ENCODE measurements at places on chromosomes 5 and 9. TPM values are rescaled to one million over a fixed set of nuclear protein-coding genes. Genes with fewer than 3 reads are reported as not detected.
A peak's percentile ranks its signal among the peaks of the same experiment; 100 is the strongest.

DNA sequence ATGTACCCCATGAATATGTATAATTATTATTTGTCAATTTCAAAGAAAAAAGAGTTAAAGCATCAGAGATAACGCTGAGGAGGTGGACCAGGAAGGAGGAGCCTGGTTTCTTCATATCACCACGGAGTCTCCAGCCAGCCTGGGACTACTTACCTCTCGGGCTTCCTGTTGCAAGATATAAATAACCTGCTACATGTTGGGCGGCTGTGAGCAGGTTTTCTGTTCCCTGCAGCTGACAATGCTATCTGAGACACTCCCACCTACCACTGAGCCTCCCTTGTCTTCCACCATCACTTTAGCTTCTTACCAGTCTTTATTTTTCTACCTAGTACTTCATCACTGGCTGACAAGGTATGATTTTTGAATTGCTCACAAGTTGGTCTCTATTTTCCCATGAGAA lies 102.7 kb upstream of the CPEB4 start:
- no peak for DNase-seq

DNA sequence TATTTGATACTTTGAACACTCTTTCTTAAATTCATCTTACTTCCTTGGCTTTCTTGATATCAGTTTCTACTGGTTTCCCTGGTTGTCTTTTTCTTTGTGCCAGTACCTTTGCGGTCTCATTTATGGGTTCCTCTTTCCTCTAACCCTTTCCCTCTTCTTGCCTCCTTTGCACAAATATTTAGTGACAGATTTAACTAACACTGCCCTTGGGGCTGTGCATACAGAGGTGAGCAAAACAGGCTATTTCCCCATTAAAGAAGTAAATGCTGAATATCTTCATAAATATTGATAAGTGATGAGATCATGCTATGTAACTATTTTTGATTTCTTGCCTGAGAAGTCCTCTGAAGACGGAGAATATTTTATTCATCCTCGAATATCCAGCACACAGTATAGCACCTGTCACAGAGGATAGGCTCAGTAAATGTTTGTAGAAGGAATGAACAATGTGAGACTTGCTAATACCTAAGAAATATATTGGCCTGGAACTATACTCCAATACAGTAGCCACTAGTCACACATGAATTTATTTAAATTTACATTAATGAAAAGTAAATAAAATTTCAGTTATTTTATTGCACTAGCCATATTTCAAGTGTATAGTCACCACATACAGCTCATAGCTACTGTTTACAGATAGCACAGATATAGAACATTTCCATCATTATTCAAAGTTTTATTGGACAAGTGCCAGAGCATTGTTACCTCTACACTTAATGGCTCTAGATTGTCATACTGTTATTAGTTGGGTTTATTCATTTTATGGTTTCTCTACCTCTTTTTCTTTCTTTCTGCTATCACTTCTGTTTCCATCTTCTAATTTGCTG lies 90.4 kb downstream of the RIC1 start:
- no peak for DNase-seq

GRCh38 chr5:99068944-99069650 lies 140.3 kb upstream of the CHD1 start:
- no peak for DNase-seq

GRCh38 chr5:671459-672328 lies 21.5 kb downstream of the TPPP start:
- DNase-seq = peak; percentile 78

DNA sequence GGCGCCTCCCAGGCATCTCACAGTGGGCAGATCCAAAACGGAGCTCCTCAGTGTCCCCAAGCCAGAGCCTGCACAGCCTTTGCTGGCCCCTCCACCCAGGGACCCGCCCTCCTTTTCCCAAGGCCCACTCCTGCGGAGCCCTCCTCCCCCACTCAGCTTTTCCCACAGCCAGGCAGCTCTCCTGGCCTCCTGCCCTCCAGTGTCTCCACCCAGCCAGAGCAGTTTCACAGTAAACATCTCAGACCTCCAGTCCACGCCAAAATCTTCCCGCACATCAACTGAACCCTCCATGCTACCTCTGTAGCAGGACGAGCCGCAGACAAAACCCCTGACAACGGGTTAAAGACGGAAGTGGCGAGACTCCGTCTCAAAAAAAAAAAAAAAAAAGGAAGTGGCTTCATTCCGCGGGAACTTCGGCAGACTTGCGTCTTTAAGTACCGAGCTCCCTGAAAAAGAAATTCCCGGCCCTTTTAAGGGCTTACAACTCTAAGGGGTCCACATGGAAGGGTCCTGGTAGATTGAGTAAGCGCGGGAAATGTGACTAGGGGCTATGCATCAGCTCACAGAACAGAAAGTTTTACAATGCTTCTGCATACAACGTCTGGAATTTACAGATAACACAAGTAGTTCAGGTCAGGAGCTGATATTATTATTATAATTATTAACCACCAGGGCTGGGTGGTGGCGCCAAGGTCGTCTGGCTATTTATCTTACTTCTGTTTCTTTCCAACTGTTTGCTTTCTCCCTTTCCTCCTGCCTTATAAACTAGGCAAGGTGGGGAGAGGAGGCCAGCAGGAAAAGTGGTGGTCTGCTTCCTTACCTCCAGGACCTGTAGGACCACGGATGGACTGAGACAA lies 11.4 kb upstream of the GRIN1 start:
- peak; percentile 73 for DNase-seq

DNA sequence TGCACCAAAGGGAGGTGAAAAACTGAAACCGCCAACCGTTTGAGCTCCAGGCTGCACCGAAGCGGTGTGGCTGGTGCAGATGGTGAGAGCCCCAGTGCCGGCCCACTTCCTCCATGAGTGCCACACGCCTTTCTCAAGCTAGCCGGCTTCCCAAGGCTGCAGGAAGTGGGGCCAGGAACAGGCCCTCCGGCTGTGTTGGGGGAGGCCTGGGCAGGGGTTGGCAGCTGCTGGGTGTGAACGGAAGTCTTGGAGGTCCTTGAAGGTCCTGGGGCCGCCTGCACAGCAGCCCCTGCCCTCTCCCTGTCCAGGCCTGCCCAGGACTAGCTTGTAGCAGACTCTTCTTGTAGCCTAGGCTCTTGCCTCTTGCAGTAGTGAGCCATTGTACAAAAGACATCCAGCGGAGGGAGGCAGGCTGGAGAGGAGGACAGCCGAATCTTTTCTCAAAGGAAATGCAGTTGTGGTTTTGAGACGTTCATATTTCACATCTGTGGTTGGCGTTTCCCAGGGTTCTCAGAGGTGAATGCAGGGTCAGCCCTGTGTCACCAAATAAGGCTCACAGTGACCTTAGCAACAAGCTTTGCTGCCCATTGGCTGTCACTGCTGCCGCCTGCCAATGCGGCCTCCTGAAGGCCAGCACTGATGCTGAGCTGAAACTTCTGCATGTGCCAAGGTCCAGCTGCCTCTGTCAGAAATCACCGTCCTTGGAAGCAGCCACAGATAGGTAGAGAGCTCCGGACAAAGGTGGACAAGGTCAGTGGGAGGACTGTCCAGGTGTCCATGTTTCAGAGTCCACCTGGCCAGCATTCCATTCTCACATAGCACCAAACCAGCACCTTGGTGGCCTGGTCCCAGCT lies 23.9 kb downstream of the IRF1 start:
- DNase-seq = peak; percentile 71

- no peak for DNase-seq
Observed at GRCh38 chr5:61687371-61687770, 355.3 kb downstream of the ZSWIM6 start.

- DNase-seq = no peak
Observed at GRCh38 chr5:92581249-92581648, 999.8 kb downstream of the NR2F1-AS1 start.

DNA sequence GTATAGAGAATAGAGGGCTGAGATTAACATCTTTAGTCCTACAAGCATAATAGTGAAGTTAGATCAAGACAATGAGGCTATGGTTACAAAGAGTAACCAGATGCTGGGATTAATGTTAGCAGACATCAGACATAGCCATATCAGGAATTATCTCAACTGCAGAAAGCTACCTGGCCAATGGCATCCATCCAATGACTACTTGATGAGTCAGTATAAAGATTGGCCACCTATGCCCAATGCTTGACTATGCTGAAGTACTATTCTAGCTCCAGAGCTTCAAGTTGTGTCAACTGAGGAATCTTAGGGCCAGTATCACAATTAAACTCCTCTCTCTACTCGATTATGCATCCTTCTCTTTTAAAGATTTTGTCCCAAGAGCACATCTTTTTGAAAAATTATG lies 541.4 kb downstream of the PRELID2 start:
- no peak for DNase-seq

DNA sequence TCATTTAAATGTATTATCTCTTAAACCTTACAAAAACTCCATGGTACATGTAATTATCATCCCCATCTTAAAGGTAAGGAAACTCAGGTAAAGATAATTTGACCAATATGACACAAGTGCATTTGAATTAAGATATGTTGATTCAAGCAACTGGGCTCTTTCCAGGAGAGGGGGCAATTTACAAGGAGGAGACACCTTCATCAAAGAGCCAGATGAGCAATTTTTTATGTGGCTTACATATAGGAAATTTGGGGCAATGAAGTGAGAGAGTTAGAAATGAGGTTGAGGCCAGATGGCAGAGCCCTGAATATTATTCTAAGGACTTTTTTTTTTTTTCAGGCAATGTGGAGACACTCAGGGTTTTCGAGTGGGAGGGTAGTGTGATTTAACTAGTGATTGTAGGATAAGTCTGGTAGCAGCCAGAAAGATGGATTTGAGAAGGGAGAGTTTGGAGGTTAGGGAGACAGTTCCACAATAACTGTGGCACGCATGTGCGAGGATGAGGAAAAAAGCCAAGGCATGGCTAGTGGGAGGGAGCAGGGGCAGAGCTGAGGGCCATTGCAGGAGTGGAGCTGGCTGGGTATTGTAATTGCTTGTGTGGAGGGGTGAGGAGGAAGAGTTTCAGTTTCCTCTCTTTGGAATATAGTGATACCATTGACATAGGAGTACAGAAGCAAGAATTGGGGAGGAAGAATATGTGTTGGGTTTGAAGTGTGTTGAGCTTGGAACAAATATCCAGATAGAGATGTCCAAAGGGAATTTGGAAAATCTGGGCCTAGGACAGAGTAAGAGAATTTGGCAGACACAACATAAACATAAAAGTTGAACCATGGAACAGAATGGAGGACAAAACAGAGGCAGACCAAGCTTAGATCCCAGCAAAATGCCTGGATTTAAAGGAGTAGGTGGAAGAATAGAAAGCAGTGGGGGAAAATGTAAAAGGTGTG lies 72.0 kb downstream of the ACTBL2 start:
- DNase-seq = no peak

DNA sequence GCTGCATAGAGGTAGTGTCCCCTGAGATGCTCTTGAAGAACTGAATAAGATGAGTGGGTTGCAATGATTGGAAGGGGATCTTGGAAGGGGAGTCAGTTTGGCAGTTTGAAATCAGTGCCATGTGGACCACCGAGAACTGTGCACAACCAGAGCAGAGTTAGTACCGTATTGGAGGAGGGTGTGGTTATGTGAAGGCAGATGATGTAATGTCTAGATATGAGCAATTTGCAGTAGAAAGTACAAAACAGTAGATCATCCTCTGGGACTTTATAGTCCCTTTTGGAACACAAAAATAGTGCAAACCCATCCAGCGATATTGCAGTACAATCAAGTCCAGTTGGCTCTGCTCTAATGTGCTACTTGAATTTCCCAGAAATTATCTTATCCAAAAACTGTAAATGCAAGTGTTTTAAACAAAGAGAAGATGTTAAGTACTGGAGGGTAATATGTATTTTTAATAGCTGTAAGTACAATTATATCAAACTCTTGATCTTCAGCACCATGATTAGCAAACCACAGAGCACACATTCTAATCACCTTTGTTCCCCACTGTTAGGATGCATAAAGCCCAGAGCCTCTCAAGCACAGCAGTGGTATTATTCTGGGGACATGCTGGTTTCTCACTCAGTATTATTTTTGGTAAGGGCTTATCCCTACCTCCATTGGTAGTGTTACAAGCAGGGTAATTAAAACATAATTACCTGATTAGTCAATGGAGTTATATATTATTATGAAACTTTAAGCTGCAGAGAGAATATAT lies 41.5 kb downstream of the MEGF10 start:
- no peak for DNase-seq

GRCh38 chr5:42321785-42322184 lies 101.5 kb upstream of the GHR start:
- no peak for DNase-seq

DNA sequence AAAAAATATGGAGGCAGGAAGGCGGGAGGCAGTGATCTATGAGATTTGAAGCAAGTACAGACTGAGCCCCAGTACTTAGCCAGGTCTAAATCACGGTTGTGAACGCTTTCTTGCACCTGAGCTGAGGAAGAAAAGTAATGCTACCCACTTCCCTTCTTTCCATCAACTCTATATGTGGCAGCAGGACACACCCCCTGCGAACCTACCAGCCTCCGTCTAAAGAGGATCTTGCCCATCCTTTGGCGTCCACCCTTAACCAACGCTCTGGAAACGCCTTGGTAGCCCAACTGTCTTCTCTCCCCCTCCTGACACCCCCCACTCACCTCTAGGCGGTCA lies 545 bp downstream of the HMGCS1 start:
- DNase-seq = no peak

GRCh38 chr5:145924849-145925248 lies 11.5 kb upstream of the SH3RF2 start:
- no peak for DNase-seq

DNA sequence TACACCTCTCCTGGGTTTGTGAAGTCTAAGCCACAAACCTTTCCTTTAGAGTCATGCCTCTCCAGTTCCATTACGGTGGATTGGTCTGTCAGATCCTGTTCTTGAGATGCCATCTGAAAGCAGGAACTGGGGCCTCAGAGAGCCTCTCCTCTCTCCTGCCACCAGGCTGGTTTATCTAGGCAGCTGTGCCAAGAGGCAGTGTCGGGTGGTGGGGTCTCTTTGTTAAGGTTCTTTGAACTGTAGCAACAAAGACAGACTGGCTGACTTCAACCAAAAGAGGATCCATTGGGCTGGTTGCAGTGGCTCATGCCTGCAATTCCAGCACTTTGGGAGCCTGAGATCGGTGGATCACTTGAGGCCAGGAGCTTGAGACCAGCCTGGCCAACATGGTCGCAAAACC lies 66.0 kb upstream of the ANGPTL2 start:
- DNase-seq = no peak

GRCh38 chr5:15080219-15080618 lies 208.6 kb upstream of the ANKH start:
- DNase-seq = no peak

DNA sequence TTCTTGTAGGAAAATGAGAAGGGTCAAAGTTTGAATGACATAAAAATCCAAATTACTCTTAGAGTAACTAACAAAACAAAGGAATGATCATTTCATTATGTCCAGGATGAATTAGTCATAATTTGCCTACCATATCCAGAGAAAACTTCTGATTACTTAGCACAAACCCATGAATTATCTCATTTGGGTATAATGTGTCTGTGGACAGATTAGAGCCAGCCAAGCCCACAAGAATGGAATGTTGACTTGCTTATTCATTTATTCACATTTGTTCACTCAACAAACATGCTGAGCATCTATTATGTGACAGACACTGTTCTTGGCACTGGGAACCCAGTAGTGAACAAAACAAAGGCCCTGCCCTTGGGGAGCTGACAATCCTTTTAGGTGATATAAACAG lies 87.4 kb downstream of the APBA1 start:
- no peak for DNase-seq

- peak; percentile 2 for DNase-seq
Observed at GRCh38 chr9:136022731-136023409, 61.7 kb upstream of the UBAC1 start.

Gene LCN15
- not detected for polyA plus RNA-seq

Gene ACTBL2
- polyA plus RNA-seq = not detected

Gene TLR4
- 0.85 TPM for polyA plus RNA-seq

Gene FAM163B
- not detected for polyA plus RNA-seq

Gene DNAI1
- 0.31 TPM for polyA plus RNA-seq

Gene NTRK2
- 0.15 TPM for polyA plus RNA-seq

Data from stomach (tissue), 19 donors.